ENCODE measurements at places on chromosomes 13 and 19.

DNA sequence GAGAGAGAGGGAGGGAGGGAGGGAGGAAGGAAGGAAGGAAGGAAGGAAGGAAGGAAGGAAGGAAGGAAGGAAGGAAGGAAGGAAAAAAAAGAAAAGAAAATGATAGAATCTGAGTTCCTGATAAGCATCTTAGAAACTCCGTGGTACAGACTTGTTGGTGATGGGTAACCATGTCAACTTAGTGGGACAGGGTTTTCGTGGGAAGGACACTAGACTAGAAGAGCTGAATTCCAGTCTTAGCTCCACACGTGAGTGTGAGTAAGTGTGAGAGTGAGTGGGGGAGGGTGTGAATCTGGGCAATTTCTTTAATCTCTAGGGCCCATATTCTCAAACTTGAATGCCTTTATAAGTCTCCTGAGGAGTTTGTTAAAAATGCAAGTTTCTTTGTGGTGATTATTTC is 35.0 kb downstream of the PABPC3 start:
- no peak for DNase-seq

DNA sequence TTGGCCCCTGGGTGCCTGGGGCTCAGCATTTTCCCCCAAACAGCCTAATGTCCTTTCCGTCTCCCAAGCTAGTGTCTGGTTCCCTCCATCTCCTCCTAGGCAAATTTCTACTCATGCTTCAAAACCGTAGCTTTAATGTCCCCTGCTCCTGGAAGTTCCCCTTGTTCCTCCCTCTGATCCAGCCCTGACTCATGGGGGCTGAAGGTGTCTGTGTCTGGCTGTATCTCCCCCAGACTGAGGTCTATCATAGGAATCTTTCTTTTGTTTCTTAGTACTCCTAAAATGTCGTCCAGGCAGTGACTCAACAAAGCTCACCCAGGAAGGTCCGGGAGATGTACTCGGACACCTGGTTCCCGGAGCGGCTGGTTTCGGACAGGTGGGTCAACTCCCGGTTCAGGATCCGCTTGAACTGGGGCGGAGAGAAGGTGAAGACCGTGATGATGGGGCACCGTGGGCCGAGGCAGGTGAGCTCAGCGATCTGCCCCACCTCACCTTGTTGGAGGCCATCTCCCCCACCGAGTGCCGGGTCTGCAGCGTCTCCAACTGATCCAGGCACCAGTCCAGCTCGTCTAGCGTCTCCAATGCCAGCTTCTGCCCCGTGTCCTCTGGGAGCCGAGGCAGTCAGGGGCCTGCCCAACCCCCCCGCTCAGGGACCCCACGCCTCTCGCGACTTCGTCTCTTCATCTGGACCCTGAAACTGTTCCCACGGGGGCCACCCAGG is 6.2 kb downstream of the PDE4C start:
- DNase-seq: no peak

- no peak for DNase-seq
Observed at GRCh38 chr19:14475251-14476073, at the start of gene PTGER1. TSS of gene PTGER1 (minus strand) at chr19:14475354. CDS start at chr19:14474320, 1,034 bp downstream.

- DNase-seq: no peak
Observed at GRCh38 chr19:18541992-18542940, 1.1 kb downstream of the FKBP8 start.

DNA sequence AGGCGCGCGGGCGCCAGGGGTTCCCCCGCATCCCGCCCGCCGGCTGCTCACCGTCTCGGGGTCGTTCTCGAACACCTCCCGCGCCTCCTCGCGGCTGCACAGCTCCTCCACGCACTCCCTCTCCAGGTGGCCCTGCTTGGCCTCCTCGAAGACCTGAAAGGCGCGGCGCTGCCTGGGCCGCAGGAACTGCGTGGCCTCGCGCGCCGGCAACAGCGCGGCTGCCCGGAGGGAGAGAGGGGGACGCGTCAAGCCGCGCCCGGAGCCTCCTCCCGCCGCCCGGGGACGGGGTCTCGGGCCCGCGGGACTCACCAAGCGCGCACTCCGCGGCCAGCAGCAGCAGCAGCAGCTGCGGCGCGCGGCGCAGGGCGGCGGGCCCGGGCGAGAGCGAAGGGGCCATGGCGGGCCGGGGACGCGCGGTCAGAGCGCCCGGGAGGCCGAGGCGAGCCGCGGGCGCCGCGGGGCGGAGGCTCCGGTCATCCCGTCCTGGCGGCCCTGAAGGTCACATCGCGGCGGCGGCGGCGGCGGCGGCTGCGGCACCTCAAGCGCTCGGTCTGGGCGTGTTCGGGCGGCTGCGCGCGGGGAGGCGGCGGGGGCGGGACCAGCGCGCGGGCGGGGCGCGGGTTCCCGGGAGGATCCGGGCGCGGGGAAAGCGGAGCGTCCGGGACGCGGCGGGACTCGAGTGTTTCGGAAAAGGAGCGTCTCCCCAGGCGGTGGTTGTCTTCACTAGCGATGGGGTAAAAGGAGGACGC is at the start of gene GAS6:
Gene GAS6, minus strand, starts transcription at position 553 of the 749 bp plus-strand sequence. Its CDS starts 156 bp downstream, at position 397.
- DNase-seq: no peak

Data from effector CD4-positive, alpha-beta T cell (primary cell).